ENCODE measurements at places on chromosomes 2 and 18.

DNA sequence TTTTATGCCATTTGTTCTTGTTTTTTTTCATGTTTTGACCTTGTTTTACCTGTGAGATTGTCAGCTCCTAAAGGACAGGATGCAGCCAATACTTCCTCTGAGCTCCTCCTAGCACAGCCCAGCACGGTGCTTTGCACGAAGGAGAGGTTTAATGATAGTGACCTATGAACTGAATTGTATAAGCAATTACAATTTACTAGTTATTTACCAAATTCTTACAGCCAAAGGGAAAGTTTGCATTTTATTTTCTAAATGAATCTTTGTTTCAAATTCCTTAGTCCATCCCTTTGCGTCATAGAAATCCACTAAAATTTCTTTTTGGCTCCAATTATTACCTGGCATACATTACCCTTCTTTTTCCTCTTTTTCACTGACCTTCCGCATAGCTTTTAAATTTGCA lies 326.1 kb downstream of the TDRD15 start:
- no peak for DNase-seq

DNA sequence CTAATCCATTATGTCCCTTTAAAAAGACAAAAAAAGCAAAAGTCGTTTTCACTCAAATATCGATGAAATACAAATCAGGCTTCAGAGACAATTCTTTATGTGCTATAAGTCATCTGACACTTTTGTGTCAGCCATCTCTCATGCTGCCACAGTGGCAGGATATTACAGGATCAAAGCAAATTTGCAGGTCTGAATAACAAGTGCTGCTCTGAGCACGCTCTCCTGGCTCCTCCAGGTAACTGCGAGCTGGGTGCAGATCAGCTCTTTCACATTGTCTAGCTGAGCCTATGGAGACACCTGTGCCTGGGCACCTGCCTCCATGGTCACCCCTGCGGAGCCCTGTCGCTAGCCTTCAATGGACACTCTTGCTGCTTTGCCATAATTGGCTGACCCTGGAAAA lies 250.2 kb upstream of the RAB12 start:
- no peak for DNase-seq

DNA sequence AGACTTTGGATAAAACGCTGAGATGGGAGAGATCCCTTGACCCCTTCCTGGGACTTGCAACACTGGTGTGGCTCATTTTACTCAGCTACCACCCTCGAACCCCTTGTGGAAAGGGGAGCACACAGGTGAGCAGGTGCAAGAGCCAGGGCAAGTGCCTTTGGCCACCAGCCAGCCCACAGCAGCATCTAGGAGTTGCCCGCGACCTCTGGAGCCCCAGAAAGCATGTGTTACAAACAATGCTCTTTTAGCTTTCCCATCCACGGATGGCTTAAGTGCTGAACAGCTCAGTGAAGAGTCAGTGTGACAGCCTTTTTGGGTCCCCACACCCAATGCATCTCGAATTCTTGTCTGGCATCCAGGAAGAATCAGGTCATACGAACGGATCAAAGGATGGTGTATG lies 197.8 kb downstream of the MEMO1 start:
- DNase-seq = peak; percentile 36

DNA sequence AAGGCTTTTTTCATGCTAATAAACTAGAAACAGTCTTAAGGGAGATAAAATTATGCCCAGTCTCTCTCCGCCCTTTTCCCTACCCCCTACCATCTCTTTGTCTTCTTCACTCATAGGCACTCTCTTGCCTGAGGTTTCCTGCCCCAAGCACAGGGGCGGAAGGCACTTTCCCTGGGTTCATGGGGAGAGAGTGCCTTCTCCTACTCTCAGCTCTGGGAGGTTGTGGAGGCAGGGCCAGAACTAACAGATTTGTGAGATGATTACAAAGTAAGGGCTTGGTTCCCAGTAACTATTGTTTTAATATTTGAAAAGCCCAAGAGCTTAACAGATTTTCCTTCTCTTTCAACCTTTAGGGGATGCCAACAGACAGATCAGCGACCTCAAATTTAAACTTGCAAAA lies 26.1 kb upstream of the RBM44 start:
- DNase-seq = no peak

DNA sequence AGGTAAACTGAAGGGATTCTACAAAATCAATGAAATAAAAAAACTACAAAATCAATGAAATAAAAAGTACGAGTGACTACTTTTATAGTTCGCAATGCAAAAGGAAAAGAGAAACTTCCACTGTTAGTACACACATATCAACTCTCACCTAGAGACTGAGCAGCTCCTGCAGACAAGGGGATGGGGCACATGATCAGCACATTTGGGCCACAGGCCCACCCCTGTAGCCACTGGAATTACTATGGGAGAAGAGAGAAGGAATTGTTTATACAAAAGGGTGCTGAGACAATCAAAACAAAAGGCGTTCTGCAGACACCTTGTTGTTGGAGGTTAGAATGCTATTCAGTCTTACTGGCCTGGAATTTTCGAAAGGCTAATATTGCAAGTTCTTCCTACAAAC lies 34.7 kb upstream of the CD226 start:
- DNase-seq = no peak

- no peak for DNase-seq
These were observed 34.1 kb upstream of the LIPG start for GRCh38 chr18:49527631-49528327.

- DNase-seq = no peak
These were observed 6.8 kb upstream of the TEX51 start for GRCh38 chr2:126891681-126892500.
